ENCODE measurements at places on chromosomes 1 and 21.

DNA sequence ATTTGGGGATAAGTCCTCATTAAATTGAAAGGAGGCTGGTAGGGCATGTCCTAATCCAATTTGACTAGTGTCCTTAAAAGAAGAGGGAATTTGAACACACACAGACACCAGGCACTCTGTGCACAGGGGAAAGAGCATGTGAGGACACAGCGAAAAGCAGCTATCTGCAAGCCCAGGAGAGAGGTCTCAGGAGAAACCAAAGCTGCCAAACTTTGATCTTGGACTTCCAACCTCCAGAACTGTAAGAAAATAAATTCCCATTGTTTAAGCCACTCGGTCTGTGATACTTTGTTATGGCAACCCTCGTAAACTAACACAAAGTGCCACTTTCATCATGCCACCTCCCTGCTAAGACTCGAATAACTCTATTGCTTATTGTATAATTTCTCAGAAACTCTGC is 13.8 kb downstream of the PLA2G4A start:
- DNase-seq, result no peak

DNA sequence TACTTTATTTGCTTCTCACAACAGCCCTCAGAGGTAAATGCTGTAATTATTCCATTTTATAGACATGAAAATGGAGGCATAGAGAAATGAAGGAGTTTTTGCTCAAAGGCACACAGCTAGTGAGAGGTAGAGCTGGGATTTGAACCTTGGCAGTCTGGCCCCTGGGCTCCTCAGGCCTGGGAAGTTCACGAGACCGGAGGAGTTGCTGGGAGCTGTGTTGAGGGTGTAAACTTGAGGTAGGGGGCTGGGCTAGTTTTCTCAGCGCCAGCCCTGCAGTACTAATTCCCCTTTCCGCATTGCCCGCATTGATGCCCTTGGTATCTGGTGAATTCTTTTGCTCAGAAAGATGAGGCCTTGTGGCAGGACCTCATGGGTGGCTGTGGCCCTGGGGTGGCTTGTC is 73.3 kb downstream of the PTPRU start:
- no peak for DNase-seq

DNA sequence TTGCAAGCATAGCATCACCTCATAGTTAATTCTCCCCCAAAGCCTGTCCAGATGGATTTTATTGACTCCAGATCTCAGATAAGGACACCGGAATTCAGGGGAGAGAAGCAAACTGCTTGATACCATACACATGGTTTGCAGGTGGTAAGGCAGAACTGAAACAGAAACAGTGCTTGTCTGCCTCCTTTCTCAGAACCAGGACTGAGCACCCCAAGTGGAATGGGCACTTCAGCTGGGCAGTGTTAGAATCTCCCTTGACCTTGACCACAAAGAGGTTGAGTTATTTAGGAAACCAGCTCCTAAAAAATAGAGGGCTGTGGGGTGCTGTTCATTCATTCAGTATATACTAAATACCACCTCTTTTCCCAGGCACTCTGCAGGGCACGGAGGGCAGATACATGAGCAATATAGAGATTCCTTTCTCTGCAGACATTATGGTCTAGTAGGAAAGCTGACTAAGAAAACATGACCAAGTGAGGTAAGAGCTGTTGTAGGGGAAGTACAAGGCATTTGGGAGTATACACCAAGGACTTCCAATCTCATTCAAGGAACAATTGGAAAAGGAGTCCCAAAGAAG is 185.2 kb downstream of the C1orf94 start:
- no peak for DNase-seq

GRCh38 chr1:168407832-168408538 is 127.3 kb downstream of the TBX19 start:
- DNase-seq, result no peak

DNA sequence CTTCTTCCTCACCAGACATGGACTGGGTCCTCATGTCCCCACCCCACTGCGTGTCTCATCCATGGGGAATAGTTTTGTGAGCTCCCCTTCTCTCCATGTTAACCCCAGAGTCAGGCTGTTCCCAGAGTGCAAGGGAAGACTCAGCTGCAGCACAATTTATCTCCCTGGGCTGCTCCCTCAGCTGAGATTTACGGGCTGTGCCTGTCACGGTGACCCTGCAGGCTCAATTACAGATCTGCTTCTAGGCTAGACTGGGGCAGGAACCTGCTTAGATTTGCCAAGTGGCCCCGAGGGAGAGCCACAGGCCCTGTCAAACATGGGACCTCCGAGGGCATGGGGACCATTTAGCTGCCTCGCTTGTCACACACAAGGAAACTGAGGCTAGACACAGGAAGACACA is 37.8 kb downstream of the CDCP2 start:
- DNase-seq, result no peak
